ENCODE measurements at places on chromosomes 6 and 20.

DNA sequence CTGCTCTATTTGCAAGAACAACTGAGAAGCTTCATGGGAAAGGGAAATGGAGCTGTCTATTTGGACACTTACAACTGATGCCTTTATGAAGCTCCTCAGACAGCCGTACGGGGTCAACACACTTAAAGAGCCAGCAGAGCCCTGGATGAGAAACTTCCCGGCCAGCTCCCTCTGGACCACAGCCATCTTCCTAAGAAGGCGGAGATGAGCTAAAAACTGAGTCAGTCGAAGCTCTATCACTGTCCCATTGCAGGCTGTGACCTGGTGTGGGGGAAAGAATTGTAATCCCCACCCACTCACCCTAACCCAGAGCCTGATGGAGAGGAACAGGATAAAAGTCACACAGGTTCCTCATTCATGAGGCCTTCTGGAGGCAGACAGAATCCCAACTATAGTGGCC lies 360.4 kb upstream of the JARID2 start:
- DNase-seq, result no peak

DNA sequence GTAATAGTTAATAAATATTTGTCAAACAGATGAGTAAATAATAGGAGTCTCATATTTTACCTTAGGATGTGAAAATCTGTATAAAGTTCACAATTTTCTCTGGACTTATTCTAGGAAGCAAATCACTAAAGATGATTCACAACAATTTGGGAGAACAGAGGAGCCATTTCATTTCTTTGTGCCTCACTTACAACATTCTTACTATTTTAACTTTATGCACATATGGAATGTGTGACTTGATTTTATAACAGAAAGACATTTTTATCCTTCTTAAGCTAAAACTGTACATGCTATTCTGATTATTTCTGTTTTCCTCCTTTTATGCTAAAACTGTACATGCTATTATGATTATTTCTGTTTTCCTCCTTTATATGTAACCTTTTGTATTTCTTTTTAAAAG lies 83.3 kb downstream of the FUT9 start:
- DNase-seq, result no peak

DNA sequence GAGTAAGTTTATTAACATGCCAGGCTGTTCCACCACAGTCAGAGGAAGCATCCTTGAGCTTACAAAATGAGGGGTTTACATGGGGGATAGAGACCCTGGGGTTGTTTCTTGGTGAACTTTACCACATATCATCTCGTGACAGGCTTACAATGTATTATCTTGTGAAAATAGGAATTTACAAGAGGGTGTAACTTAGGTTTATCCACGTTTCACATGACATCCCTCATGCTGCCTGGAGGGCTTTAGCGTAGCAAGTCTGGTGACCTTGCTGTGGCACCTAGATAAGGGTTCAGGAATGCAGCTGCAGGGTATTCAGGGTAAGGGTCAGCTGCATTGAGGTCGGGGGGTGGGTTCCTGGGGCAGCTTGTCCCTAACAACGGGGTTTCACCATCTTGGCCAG lies 154.6 kb upstream of the ARG1 start:
- no peak for DNase-seq

- no peak for DNase-seq
Observed at GRCh38 chr20:51169813-51170212, 146.9 kb upstream of the KCNG1 start.

- DNase-seq, result no peak
Observed at GRCh38 chr6:136784910-136785746, 7.1 kb downstream of the MAP3K5 start.

- peak; percentile 48 for DNase-seq
Observed at GRCh38 chr20:44642203-44643153, 9.0 kb downstream of the ADA start.

Data from SHP77 (cell line).